ENCODE measurements at places on chromosomes 11 and 22.

GRCh38 chr11:96172604-96173003 lies 170.4 kb downstream of the MAML2 start:
- no peak for DNase-seq

DNA sequence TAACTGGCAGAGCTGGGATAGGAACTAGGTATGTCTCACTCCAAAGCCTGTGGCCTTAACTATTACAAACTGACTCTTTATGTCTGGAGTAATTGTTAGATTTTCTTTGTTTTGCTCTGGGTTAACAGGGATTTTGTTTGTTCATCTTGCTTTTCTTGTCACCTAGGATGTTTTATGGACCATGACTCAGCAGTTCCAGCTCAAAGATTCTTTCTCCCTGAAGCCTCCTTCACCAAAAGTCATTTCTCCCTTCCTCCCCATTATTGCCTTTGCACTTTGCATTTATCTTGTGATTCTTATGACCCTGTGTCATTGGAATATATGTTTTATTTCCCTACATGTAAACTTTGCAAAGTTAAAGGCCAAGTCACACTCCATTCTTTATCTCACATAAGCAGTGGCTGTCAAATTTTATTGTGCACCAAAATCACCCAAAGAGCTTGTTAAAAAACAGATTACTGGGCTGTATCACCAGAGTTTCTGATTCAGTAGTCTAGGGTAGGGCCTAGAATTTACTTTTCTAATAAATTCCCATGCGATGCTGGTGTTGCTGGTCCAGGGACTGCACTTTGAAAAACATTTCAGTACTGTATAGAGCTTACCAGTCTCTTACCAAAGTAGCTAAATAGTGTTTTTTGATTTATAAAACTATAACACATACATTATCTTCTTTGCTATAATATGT lies 327.7 kb downstream of the DLG2 start:
- peak; percentile 93 for DNase-seq

DNA sequence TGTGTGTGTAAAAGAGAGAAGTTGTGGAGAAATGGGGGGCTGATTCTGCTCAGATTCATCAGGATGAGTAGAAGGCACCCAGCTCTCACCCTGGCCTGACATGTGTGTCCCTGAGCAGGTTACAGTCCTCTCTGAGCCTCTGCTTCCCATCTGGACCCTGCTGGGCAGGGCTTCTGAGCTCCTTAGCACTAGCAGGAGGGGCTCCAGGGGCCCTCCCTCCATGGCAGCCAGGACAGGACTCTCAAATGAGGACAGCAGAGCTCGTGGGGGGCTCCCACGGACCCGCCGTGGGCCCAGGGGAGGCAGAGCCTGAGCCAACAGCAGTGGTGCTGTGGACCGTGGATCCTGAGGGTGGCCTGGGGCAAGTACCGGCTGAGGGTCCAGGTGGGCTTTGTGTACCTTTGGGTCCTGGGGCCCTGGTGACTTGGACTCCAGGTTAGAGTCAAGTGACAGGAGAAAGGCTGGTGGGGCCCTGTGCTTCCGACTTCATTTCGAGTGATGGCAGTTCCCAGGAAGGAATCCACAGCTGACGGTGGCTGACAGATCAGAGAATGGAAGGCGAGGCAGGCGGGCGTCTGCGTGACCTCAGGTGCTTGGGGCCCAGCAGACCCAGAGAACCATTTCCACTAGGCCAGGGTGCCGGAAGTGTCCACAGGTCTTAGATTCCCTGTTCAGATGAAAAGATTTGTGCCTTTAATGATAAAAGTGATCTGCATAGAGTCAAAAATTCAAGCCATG lies 21.9 kb downstream of the NEAT1 start:
- no peak for DNase-seq

GRCh38 chr11:125093502-125093901 lies 17.9 kb downstream of the TMEM218 start:
- DNase-seq: no peak
